ENCODE measurements at places on chromosomes 4 and X.

DNA sequence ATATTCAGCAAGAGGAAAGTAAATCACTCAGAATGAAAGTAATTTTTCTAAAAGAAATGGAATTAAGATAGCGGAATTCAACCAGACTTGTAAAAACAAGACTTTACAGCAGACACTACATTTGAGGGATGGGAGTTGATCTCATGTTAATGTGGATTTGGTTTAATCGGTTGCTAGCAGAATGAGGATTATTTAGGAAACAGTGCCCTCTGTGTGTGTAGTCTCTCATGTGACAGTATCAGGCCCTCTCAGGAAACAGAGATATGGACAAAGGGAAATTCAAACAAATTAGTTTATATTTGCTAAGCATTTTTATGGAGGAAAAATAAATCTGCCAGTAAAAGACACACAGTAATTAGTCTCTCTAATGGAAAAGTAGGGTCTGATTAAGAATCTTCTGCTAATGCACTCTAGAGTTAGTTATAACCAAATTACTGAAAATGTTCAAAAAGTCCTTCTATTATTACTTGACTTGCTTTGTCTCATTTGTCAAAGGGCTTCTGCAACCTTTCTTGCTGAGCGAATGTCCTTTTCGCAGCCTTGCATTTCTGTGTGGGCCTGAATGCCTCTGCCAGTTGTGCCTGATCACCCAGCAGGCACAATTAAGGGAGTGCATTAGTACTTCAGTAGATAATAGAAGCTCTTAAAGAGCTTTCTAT, 1282.3 kb upstream of the TENM3 start:
- DNase-seq = no peak

- DNase-seq = no peak
Observed at GRCh38 chr4:173171987-173172386, 3.4 kb downstream of the GALNT7 start.

DNA sequence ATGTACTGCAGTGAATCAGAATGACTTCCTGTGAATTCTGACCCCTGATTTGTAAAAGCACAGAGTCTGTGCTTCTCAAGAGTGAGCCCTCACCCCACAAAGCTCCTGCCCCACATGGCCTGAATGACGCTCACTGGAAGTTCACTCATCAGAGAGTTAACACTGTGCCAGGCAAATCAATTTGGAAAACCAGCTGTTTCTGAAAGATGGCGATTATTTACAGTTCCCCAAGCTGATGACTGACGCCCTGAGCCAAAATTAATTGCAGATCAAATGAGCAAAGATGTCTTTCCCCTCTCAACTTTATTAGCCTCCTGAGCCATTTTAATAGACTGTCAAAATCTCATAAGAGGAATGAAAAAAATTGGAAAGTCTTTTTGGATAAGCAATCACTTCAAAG, 118.0 kb downstream of the SLC2A9 start:
- no peak for DNase-seq

- no peak for DNase-seq
Observed at GRCh38 chr4:102343964-102344519, 1.2 kb downstream of the SLC39A8 start.

DNA sequence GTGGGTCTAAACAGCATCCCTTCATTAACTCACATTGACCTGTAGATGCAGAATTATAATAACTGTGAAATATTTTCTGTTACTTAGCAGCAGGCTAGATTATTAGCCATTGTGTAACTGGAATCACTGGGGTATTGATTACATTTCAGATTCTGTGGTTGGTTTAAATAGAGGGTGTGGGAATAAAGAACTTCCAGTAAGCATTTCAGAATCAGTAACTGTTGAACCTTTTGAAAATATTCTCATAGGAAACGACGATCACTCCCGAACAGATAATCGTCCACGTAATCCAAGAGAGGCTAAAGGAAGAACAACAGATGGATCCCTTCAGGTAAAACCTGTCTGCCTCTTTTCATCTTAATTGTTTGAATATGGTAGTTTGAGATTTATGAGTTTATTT, 33.6 kb downstream of the FMR1 start:
- no peak for DNase-seq

DNA sequence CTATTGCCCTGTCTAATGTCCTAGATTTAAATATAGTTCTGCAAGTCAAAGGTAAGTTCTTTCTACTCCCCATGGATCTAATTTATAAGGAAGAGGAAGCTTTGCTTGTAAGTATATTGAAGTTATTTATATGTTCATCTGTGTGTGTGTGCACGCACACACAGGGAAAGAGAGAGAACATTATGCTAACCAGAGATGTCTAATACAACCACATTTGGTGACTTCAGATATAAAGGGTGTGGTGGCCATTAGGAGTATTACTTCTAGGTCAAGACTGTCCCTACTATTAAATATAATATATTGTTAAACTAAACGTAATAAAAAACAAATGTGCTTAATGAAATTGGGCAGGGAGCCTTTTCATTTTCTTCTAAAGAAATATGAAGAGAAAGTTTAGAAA, 4.1 kb downstream of the DCK start:
- no peak for DNase-seq

- no peak for DNase-seq
Observed at GRCh38 chr4:124717101-124717500, 4.6 kb upstream of the ANKRD50 start.

GRCh38 chr4:74632634-74633033, 161.7 kb downstream of the BTC start:
- no peak for DNase-seq

DNA sequence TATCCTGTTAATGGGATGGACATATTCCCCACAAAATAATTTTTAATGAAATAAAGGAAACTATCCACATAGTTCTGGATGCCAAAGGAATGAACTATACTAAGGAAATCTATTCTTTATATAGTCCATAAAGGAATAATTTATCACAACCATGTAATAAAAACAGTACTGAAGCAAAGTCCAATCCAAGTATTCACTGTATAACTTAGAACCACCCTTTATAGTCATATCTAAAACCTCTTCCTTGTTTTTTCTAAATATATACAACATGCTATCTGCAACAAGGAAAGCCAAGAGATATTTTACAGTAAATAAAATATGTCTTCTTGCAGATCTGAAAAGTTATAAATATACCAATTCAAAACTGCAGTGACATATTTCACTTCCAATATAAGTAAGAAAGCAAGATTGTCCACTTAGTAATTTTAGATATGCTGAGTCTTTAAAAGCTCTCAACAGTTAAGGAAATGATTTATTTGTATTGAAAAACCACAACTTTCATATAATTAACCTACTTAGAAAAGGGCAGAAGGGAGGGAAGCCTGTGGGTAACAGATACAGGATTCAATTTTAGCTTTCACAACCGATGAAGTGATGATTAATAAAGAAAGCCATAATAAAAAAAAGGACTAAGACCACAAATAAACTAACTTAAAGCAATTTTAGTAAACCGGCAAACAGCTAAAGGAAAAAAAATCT, 8.0 kb downstream of the NR3C2 start:
- no peak for DNase-seq

GRCh38 chr4:121861426-121861825, 8.8 kb downstream of the BBS7 start:
- no peak for DNase-seq

- DNase-seq = no peak
Observed at GRCh38 chr4:63214076-63214475, 1195.2 kb downstream of the TECRL start.

Data from heart right ventricle (tissue), 16 donors.